ENCODE measurements at places on chromosomes 16 and 17.

GRCh38 chr16:69386596-69386995 lies 789 bp upstream of the TERF2 start:
- no peak for DNase-seq

DNA sequence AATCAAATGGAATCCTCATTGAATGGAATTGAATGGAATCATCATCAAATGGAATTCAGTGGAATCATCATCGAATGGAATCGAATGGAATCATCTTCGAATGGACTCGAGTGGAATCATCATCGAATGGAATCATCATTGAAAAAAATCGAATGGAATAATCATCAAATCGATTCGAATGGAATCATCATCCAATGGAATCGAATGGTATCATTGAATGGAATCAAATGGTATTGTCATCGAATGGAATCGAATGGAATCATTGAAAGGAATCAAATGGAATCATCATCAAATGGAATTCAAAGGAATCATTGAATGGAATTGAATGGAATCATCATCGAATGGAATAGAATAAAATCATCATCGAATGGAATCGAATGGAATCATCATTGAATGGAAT lies 619.3 kb downstream of the TP53TG3F start:
- no peak for DNase-seq

DNA sequence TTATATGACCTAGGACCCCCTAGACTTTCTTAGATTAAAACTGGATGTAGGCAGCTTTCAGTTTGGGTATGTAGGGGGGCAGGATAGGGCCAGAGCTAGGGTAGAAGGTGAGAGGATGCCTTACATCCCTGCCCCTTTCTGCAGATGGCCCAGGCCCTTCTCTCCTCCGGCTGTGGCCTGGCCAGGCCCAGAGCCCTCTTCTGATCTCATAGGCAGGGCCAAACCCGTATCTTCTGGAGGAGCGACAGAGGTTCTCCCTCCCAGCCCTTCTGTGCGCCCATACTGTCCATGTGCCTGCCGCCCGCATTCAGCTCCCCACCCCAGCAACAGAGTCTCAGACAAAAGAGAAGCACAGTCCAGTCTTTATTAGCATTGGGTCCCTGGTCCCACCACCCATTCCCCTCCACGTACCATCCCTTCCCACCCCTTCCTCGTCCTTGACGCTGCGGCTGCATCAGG lies 2.0 kb upstream of the TSPOAP1 start:
- DNase-seq: no peak

DNA sequence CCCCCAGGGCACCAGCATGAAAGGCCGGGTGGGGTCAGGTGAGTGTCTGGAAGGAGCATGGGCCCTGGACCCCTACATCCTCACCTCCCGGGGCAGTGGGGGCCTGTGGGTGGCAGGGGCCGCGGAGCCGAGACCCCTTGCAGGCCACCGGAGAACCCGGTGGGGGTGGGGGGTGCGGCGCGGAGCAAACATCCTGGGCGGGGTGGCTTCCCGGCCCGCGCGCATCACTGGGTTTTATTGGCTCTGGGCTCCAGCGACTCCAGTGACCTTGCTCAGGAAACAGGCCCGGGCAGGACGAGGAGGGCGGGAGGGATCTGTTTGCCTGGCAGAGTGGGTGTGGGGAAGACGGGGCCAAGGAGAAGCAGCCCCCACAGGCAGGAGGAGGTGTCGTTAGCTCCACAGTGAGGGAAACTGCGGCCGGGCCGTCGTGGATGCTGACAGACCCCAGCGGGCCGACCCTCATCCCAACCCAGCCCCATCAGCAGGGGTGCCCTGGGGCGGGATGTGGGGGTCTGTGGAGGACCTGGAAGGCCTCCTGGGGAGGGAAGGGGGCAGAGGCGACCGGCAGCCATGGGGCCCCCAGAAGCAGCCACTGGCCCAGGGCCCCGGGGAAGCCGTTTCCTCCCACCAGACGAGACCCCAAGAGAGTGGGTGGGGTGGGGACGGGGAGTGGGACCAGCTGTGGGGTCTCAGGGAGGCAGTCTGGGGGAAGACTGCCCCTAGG lies 10.6 kb downstream of the SSTR5 start:
- DNase-seq: no peak

DNA sequence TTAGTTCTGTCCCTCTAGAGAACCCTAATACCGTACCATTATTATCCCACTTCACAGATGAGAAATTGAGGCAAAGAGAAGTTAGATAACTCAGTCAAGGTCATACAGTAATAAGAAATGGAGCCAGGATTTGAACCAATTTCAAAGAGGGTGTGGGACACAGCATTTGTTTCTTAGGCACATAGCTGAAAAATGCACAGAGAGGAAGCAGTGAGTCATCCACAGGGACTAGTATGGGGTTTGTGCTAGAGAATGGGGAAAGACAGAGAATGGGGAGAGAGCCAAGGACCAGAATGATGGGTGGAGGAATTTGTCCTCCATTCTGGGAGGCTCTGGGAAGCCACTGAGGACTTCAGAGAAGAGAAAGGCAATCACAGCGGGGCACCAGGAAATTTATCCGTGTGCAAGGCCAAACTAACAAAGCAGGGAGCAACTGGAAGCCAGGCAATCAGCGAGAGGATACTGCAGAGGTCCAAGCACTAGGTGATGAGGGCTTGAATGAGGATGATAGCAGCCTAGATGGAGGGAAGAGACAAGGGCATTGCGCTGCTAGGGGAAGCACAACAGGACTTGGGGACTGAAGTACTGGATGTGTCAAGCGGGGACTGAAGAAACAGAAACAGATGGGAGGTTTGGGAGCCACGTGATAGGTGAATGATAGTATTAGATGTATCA lies 78.1 kb upstream of the ZFHX3 start:
- DNase-seq: no peak

- no peak for DNase-seq
Observed at GRCh38 chr17:43526886-43527648, 19.1 kb downstream of the ETV4 start.

- no peak for DNase-seq
Observed at GRCh38 chr17:74737299-74738050, 419 bp downstream of the RAB37 start.

GRCh38 chr16:73020409-73020884 lies 27.5 kb downstream of the ZFHX3 start:
- DNase-seq: no peak

All from T follicular helper cell (primary cell).